ENCODE measurements at places on chromosomes 13 and 19.

DNA sequence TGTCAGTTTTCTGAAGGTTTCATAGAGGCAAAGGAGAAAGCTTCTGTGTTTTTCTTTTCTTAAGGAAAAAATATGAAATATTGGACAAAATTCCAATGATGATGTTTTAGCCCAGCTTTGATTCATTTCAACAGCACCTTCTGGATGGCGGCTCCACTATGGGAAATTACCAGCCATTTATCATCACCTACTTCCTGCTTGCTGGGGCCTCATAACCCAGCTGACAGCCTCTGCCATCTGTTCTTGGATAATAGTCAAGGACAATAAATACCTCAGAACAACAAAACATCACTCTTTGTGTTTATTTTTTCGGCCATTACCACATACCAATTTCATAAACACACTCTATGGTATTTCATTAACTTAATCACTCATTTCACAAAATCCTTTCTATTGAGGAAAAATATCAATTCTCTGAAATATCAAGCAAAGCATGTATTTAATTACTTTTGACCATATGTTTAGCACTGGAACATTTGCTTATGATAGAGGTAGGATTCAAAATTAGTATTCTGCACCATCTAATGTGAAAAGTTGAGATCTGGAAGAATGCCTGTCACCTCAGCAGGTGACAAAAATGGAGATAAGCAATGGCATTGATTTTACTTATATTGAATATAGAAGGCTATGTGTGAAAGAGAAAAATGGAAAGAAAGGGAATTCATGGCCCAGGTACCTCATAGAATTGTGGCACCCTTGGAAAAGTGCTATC, 629.7 kb downstream of the LIG4 start:
- DNase-seq: no peak

GRCh38 chr19:51695088-51695487, 2.0 kb downstream of the SPACA6 start:
- no peak for DNase-seq

GRCh38 chr13:111037927-111038326, 77.2 kb upstream of the ARHGEF7 start:
- DNase-seq: no peak

GRCh38 chr13:39016787-39017186, 21.1 kb downstream of the PROSER1 start:
- DNase-seq: no peak

DNA sequence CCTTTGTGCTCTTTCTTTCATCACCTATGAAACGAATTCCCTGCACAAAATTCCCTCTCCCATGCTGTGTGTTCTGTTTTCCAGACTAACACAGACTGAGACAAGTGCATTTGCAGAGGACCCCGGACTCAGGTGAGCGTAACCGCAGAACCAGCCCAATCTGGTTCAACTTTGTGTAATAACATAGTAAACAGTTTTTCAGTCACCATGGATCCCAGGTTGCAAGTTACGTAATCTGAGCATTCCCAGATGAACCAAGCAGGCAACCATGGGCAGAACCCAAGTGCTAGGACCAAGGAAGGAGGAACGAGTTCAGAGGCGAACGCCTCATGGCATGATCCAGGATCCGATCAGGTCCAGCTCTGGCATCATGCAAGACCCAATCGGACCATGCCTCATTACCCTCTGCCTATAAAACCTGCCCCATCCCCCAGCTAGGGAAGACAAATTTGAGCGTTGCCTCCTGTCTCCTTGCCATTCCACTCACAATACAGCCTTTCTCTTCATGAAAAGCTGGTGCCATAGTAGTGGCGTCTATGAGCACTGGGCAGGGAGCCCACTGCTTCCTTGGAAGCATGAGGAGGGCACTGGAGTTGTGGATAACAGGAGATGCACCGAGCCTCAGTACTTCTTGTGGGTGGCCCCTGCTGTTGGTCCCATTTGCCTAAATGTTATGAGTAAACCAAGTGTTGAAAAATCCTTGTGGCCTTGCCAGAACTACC, 107.6 kb downstream of the ABCC4 start:
- DNase-seq: no peak

DNA sequence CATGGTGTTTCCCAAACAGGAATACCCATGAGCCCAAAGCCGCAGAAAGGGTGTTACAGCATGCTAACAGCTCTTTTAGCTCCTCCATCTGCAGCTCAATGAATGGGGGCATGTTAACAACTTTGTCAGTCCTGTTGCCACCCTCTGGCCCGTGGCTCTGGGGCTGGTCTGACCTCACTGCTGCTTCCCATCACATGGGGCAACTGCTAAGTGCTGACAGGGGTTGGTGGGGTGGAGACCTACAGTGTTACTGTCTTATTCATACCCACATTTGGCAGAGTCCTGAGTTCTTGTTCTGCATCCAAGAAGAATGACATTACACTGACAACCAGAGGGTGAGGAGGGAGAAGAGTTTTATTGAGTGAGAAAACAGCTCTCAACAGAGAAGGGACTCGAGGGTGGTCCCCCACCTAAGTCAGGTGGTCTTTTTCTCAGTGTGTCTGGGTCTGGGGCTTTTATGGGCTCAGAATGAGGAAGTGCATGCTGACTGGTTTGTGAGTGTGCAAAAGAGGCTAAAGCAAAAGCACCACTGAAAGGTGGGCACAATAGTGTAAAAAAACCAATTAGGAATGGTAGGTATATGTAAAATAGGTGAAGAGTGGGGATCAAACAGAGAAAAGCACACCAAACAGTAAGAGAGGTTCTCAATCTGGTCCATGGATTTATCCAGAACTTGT, 1952.0 kb upstream of the PCDH20 start:
- no peak for DNase-seq

Measured in GOT3 (cell line).